ENCODE measurements at places on chromosomes 3 and 15. TPM values are rescaled to one million over a fixed set of nuclear protein-coding genes. Genes with fewer than 3 reads are reported as not detected.

DNA sequence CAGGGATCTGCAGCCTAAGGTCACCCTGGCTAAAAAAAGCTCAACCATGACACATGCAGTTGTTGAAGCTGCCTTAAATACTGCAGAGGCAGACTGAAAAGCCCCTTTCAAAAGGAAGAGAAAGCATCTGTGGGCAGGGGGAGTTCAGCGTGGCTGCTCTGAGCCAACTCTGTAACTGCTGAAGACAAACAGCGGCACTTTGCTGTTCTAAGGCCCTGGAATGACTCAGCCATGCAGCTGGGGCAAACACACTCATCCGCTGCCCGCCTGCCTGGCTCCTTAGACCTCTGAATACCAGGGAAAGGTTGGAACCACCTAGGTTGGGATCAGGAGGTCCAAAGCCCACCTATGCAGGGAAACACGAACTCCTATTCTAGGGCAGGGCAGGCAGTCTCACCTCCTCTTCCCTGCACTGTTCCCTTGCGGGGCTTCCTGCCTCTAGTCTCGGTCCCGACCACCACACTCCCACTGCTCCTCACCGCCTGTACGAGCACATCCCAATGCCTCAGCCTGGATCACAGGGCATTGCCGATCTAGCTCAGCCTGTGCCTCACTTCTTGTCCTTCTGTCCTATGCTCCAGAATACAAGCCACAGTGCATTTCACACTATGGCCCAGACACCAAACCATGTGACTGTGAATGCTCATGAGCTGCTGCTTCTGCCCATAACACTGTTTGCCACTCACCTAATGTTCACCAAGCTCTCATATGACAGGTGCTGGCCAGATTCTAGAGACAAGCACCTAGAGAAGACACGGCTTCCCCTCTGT is 6.6 kb upstream of the MUSTN1 start:
- H3K4me1 ChIP-seq = no peaks in the 10 kb centered on the region
- H3K27ac ChIP-seq = no peak overlapping the region
- no peaks in the 10 kb centered on the region for H3K27me3 ChIP-seq
- no peak overlapping the region for H3K4me3 ChIP-seq
- no peaks in the 10 kb centered on the region for H3K36me3 ChIP-seq

DNA sequence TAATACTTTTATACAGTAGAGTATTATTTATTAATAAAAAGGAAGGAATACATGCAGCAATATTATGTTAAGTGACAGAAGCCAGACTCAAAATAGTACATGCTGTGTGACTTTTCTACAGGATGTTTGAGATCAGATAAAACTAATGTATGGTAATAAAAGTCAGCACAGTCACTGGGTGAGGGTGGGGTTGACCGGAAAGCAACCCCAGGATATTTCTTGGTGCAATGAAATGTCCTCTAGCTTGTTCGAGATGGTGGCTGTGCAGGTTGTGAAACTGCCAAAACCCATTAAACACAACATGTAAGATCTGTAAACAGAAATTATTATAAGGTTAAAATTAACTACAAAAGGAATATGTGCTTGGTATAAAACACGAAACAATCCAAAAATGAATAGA is 20.8 kb upstream of the ALDH1L1 start:
- no peaks in the 10 kb centered on the region for H3K27me3 ChIP-seq
- no peak for DNase-seq
- H3K4me3 ChIP-seq = no peak overlapping the region
- no peak overlapping the region for H3K27ac ChIP-seq

DNA sequence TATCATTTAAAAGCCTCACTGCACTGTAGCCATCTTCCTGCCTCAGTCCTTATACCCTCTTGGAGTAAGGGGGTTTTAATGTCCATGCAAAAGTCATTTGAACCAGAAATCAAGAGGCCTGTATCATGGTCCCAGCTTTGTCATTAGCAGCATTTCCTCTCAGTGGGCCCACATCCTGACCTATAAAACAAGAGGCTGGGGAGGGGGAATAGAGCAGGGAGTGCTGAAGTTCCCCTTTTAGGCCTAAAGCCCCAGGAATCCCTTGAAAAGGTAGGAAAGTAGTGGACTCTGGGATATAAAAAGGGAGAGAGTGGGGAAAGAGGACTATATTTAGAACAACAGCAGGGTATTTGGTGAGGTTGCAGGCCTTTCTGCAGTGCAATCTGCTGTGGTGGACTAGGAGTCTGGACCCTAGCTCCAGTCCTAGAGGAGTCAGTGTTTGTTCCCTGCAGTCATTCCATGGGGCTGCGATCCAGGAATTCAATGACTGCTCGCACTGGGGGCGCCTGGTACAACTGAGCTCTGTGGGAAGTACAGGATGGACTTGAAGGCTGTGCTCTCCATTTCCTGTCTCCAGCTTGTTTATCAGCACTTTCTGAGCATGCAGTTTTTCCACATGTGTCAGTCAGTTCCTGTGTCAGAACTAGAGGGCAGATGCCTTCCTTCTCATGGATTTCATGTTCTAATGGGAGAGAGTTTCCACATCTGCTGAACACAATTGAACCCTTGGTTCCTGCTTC is 46.8 kb downstream of the PDHB start:
- peaks cover 17% of the 10 kb centered on the region for H3K4me1 ChIP-seq
- no peak overlapping the region for H3K4me3 ChIP-seq
- H3K36me3 ChIP-seq = no peaks in the 10 kb centered on the region
- H3K27ac ChIP-seq = peak overlapping the region; percentile 20
- DNase-seq = no peak

GRCh38 chr3:62027241-62027640 is 346.1 kb downstream of the FEZF2 start:
- no peaks in the 10 kb centered on the region for H3K36me3 ChIP-seq
- no peaks in the 10 kb centered on the region for H3K27me3 ChIP-seq
- no peaks in the 10 kb centered on the region for H3K4me1 ChIP-seq
- no peak for DNase-seq

DNA sequence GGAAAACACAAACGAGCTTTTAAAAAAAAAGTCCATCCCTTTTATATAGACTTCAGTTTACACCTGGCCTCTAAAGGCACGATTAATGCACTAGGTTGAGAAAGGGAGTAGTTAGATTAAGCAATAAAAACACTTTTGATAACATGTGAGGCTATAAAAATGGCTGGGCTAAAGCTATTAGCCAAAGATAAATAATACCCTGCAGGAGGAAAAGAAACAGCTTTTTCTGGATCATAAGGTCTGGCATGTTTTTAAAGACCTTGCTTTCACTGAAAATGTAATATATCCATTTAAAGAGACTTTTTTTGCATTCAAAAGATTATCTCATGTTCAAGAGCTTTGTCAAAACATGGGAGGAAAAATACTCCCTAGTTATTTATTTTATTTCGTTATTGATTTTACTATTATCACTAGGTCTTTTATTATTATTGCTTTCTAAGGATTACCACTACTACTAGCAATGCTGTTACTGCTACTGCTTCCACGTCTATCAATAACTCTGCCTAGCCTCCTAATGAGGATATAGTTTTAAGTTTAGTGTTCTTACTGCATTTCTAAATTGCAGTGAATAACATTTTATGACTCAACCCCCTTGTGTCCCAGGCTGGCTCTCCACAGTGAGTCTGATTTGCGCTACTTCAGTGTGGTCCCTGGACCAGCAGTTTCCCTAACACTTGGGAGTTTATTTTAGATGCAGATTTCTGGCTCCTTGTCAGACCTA is 93.4 kb downstream of the THRB start:
- DNase-seq = no peak
- H3K4me3 ChIP-seq = no peak overlapping the region
- no peaks in the 10 kb centered on the region for H3K27me3 ChIP-seq
- H3K4me1 ChIP-seq = peaks cover 18% of the 10 kb centered on the region
- no peak overlapping the region for H3K27ac ChIP-seq

- peaks cover 4% of the 10 kb centered on the region for H3K4me1 ChIP-seq
- no peaks in the 10 kb centered on the region for H3K36me3 ChIP-seq
- peak overlapping the region; percentile 90 for H3K27ac ChIP-seq
- no peaks in the 10 kb centered on the region for H3K27me3 ChIP-seq
- DNase-seq = peak; percentile 57
Measured at GRCh38 chr3:184710870-184711492, 883 bp downstream of the MAGEF1 start.

- H3K36me3 ChIP-seq = no peaks in the 10 kb centered on the region
- H3K4me3 ChIP-seq = no peak overlapping the region
- H3K27ac ChIP-seq = no peak overlapping the region
Measured at GRCh38 chr15:65056868-65057548, 10.8 kb downstream of the RASL12 start.

DNA sequence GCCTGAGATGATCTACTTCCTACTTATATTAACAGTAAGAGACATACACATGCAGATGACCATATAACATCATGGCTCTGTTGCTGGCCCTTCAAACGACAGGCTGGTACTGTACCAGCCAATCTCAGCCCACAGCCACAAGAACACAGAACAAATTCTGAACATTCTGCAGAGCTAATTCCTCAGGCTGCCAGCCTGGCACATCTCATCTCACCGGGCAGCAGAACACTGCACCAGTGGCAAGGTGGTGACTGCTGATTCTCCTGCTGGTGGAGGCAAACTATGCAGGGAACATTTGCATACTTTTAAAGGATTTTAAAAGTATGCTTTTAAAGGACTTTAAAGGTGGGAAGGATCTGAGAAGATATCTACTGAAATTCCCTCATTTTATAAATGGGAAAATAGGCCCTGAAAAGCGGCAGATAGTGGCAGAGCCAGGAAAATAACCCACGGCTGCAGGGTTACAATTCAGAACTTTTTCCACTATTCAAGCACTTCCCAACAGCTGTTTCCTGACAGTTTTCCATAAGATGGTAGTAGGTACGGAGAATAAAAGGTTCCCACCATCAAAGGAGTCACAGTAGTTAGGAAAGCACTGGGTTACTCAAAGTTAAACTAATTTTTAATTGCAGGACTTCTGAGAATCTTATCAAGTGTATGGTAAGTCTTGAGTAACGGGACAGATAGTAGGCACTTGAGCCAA is 37.3 kb downstream of the SUMF1 start:
- no peaks in the 10 kb centered on the region for H3K27me3 ChIP-seq
- no peaks in the 10 kb centered on the region for H3K4me1 ChIP-seq
- H3K36me3 ChIP-seq = no peaks in the 10 kb centered on the region
- H3K27ac ChIP-seq = no peak overlapping the region

- no peak overlapping the region for H3K4me3 ChIP-seq
- H3K27ac ChIP-seq = no peak overlapping the region
- H3K36me3 ChIP-seq = no peaks in the 10 kb centered on the region
- H3K4me1 ChIP-seq = no peaks in the 10 kb centered on the region
- no peaks in the 10 kb centered on the region for H3K27me3 ChIP-seq
- DNase-seq = no peak
Measured at GRCh38 chr3:126816986-126817777, 113.1 kb downstream of the CHCHD6 start.

DNA sequence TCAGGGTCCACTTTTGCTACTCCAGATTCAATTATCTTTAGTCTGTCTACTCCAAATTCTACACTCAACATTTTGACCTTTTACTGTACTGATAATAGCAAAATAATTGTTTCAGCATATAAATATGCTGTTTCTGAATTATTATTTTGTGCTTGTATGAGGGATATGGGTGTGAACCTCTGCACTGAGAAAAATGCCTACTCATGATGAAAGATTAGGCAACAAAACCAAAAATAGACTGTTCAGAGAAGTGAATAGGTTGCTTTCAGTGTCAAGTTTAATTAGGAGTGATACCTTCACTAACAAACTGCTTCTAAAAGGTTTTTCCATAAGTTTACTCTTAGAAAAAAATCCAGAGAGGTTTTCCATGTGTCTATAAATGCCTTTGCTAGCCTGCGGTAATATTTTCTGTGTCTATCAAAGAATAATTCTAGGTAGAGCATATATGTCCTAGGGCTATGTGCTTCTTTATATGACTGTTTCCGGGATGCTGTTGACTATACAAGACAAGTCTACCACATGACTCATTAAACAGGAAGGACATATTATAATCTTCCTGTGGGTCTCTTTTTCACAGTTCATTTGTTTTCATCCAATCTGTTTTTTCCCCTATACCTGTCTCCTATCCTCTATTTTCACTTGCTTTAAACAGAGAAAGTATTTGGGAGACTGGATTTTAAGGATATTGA is 218.5 kb upstream of the TTC14 start:
- no peak overlapping the region for H3K27ac ChIP-seq
- no peak overlapping the region for H3K4me3 ChIP-seq
- DNase-seq = no peak
- no peaks in the 10 kb centered on the region for H3K36me3 ChIP-seq
- H3K27me3 ChIP-seq = no peaks in the 10 kb centered on the region
- H3K4me1 ChIP-seq = no peaks in the 10 kb centered on the region

DNA sequence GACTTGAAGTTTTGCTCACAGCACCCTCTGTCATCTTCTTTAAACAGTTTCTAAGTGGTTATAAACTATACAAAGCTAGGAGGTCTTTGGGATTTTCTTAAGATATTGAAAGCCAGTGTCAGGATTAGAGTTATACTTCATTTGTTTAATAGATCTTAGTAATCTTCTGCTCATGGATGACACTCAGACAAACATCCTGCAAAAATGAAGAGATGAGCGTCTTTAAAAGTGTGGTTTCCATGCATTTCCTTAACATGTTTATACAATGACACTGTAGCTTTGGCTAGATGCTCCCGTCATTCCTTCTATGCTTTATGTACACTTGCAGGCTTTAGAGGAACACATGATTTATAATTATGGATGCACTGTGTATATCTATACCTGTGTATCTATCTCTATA is 182.2 kb downstream of the NAALADL2 start:
- no peak overlapping the region for H3K27ac ChIP-seq
- H3K4me3 ChIP-seq = no peak overlapping the region
- no peaks in the 10 kb centered on the region for H3K4me1 ChIP-seq

- DNase-seq = no peak
- H3K4me1 ChIP-seq = peaks cover 10% of the 10 kb centered on the region
- H3K36me3 ChIP-seq = no peaks in the 10 kb centered on the region
- no peaks in the 10 kb centered on the region for H3K27me3 ChIP-seq
Measured at GRCh38 chr15:74320352-74321247, 46.8 kb downstream of the CYP11A1 start.

GRCh38 chr3:183870563-183870962 is 14.1 kb downstream of the PARL start:
- H3K4me3 ChIP-seq = no peak overlapping the region
- no peak for DNase-seq
- no peak overlapping the region for H3K27ac ChIP-seq
- no peaks in the 10 kb centered on the region for H3K27me3 ChIP-seq
- H3K4me1 ChIP-seq = no peaks in the 10 kb centered on the region

DNA sequence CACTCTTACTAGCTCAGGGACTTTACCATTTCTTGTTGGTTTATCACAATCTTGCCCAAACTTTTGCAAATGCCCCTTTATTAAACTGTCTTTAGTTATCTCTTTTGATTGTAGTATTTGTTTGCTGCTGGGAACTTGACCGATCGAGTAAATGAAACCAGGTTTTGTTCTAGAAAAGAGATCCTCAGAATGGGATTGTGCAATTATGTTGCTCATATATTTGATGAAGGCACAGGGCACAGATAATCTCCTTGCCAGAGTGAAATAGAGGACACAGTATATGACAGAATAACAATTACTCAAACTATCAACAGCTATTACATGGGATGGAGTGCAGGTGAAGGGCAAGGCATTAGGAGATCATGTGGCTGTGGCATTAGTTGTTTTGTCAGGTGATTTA is 216.6 kb upstream of the RASGRP1 start:
- no peak overlapping the region for H3K27ac ChIP-seq
- no peaks in the 10 kb centered on the region for H3K27me3 ChIP-seq
- no peak overlapping the region for H3K4me3 ChIP-seq
- H3K4me1 ChIP-seq = no peaks in the 10 kb centered on the region
- DNase-seq = no peak

The GLDN gene
- not detected for total RNA-seq

The TTC23 gene
- total RNA-seq = 8.2 TPM

The HTR3E gene
- not detected for total RNA-seq

The MUC20 gene
- 71.8 TPM for total RNA-seq

The PIK3CA gene
- total RNA-seq = 10.3 TPM

The KCNMB3 gene
- total RNA-seq = 5.8 TPM

The PARP16 gene
- 23.1 TPM for total RNA-seq
